ENCODE measurements at places on chromosomes 7 and 10.
A peak's percentile ranks its signal among the peaks of the same experiment; 100 is the strongest.

DNA sequence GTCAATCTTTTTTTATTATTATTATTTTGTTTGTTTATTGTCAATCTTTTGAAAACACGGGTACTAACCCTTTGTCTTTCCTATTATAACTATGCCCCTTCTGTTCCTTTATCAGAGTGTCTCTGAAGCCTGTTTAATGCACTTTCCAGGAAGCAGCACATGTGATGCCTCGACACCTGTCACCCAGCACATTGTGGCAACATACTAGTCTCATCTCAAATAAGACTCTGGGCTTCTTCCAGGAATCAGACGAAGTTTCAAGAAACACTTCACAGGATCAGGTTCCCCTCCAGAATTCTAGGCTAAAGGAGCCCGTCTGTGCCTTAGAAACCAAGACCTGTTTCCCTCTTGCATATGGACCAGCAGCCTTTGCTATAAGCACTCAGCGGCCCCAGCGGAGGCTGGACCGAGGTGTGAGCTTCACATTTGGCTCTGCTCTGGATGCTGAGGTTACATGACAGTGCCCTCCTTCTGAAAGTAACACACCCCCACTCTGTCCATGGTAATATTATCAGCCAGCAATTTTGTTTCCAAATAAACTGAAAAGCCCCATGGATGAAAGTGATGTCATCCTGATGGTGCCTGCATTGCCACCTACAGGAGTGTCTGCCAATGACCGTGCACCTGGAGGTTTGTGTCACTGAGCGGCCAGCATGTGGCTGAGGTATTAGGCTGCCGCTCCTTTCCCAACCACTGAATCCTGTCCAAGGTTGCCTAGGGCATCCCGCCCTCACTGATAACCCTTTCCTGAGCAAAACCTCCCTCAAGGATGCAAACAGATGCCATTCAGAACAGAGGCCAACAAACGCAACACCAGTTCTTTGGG lies 38.1 kb downstream of the MKI67 start:
- peak; percentile 37 for DNase-seq

- peak; percentile 22 for DNase-seq
These were observed 22.4 kb downstream of the STN1 start for GRCh38 chr10:103895411-103896186.

- DNase-seq: no peak
These were observed 242.6 kb downstream of the GLRX3 start for GRCh38 chr10:130378556-130379400.

DNA sequence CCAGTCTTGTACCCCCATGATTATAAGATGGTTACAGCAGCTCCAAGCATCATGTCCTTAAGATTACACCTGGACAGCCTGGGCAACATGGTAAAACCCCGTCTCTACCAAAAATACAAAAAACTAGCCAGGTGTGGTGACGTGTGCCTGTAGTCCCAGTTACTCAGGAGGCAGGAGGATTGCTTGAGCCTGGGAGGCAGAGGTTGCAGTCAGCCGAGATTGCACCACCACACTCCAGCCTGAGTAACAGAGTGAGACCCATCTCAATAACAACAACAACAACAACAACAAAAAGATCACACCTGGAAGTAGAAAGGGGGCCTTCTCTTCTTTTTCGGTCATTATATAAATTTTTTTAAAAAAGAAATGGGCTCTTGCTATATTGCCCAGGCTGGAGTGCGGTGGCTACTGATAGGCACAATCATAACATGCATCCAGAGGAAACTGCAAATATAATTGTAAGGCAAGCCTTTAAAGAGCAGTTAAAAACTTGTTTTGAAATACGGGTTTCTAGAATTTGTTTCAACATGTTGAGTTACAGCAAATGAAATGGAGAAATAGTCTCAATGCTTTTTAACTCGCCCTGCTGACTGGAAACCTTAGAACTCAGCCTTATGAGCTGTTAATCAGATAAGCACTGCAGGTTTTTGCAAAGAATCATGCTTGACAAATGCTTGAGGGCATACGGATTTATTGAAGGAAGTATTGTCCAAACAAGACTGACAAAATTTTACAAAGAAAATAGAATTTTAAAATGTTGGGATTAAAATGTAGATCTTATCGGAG lies 4.7 kb upstream of the ENTPD7 start:
- DNase-seq: no peak

- DNase-seq: no peak
These were observed 32.1 kb downstream of the GPR158 start for GRCh38 chr10:25206693-25207414.

DNA sequence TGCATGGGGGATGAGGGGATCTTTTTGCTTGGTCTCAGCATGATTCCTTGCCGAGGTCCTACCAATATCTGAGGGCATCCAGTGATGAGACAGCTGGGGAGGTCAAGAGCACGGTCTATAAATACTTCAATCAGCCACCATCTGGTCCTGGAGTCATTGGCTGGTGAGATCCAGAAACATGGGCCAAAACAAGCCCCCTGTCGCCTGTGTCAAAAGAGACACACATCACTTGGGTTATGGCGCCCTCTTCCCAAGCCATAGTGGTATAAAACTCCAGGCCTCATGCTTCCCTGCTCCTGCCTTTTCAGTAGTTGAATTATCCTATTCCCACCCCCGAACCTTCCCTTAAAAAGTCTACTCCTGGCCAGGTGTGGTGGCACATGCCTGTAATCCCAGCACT lies 60.9 kb downstream of the SLC35B4 start:
- DNase-seq: no peak

DNA sequence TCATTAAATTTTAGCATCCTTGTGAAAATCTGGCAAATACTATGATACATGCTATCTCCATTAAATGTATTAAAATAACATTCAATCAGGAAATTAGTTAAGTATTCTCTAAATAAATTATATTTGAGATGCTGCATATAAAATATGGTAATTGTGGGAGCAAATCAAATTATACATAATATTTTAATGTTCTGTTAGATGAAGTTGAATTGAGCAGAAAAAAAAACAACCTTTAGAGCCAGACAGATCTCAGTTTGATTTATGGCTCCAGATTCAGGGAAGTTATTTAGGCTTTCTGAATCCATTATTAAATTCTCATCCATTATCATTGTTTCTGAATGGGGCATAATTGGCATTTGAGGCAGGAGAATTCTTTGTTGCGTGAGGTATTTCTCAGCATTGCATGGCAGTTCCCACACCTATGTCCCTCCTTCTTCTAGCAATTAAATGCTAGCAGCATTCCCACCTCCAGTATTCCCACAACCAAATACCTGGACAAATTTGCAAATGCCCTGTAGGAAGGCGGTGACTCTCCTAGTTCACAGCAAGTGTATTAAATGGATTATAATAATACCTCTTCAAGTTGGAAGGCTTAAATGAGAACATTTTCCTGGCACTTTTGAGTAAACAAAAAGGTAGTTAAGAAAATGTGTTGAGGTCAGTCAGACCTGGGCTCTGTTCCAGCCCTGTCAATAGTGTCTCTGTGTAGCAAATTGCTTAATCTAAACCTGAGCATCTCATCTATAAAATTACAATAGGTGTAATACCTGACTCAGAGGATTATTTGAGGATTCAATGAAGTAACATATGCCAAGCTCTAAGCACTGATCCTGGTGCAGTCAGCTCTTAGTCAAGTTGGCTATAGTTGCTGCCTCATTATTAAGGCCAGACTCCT lies 108.9 kb downstream of the RNLS start:
- DNase-seq: no peak

DNA sequence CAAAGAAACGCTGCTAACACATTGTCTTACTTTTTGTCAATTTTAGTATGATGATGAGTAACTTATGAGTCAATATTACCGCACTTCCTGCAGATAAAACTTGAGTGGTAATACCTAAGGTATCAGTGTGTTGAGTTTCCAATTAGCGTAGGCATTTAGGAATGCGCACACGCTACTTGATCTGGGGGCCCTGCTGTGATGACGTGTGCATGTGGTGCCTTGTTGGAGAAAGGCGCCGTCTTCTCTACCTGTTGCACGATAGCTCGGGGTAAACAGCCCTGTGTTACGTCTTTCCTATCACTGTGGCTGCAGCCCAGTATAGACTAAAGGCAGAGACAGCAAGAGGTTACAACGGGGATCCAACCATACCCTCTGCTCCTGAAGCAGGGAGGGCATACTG lies 476.8 kb upstream of the ADARB2 start:
- no peak for DNase-seq

DNA sequence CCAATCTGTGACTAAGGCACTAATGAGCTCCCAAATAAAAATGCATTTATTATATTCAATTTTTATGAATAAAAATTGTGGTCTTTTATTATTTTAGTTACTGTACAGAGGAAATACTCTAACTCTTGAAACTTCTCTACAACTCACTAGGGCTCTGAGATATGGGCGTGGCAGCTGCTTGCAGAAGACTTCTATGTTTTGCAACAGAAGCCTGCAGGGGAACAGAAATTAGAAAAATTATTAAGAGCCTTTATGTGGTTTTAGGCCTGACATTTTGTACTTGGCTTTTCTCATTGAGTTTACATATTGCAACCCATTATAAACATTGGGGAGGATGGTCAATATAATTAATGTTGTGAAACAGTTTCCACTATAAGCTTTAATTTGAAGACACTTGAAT lies 581.4 kb downstream of the TNS3 start:
- DNase-seq: no peak

- peak; percentile 61 for DNase-seq
These were observed 12.1 kb upstream of the SNX13 start for GRCh38 chr7:17952387-17952786.

- DNase-seq: no peak
These were observed 184.7 kb downstream of the MAD1L1 start for GRCh38 chr7:2048006-2048405.

- DNase-seq: no peak
These were observed 43.1 kb downstream of the BAIAP2L1 start for GRCh38 chr7:98357751-98358161.

DNA sequence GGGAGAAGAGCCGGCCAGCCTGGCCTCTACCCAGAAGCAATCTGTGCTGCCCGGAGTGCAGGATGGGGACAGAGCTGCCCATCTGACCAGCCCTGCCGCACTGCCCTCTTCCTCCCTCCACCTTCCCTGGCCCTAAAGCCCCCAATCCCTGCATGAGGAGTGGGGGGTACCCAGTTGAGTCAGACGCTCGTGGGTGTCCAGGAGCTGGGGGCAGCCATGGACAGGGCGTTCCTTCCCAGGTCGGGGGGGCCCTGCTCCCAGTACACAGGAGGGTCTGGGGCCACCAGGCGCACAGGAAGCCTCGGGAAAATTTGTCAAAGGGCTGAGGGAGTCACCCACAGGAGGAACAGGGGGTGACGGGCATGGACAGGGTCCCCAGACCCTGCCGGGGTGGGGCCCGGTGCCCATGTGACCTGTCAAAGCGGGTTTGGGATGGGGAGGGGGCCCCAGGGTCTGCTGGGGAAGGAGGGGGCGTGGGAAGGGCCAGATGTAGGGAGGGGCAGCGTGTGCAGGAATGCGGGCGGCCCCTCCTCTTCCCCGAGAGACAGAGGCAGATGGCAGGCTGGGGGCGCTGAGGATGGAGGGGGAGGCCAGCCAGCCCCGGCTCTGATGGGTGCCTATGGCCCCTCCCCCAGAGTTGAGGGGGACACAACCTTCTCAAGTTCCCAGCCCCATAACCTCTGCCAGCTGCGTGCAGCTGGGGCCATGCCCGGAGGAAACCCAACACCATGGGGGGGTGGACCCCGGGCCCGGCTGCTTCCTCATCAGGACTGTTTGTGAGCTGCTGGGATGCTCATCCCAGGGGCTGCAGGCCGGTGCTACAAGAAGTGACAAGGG lies 21.5 kb upstream of the GRIFIN start:
- DNase-seq: no peak

GRCh38 chr10:25701652-25702051 lies 232.4 kb upstream of the MYO3A start:
- DNase-seq: no peak

DNA sequence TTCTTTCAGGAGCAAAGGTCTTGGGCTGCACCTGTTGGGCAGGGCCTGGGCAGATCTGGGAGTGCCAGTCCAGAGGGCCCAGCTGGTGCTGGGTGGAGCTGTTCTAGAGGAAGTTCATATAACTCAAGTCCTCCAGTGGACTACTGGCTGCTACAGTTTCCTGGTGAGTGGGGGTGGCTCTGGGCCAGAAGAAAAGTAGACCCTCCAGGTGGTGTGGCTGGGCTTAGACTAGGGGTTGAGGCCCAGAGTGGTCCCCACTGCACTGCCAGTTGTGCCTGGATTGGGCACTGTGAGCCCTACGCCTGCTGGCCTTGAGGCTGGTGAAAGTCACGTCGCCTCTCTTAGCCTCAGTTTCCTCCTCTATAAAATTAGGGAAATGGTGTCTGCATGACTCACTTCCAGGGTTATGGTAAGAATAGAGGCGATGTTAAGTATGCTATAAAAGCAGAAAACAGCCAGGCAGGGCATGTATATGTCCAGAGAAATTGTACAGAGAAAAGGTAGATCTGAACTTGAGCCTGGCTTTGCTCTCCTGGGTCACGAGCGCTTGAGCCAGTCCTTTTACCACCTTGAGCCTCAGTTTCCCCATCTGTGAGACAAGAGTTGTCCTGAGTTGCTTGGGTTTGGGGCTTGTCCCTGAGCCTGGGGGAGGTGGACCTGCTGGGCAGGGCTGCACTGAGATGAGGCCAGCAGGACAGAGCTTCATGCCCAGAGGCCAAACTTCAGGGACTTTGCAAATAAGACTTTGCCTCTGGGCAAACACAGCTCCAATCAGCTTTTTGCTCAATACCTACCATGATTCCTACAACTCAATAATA lies 3.8 kb upstream of the CLDN3 start:
- no peak for DNase-seq

DNA sequence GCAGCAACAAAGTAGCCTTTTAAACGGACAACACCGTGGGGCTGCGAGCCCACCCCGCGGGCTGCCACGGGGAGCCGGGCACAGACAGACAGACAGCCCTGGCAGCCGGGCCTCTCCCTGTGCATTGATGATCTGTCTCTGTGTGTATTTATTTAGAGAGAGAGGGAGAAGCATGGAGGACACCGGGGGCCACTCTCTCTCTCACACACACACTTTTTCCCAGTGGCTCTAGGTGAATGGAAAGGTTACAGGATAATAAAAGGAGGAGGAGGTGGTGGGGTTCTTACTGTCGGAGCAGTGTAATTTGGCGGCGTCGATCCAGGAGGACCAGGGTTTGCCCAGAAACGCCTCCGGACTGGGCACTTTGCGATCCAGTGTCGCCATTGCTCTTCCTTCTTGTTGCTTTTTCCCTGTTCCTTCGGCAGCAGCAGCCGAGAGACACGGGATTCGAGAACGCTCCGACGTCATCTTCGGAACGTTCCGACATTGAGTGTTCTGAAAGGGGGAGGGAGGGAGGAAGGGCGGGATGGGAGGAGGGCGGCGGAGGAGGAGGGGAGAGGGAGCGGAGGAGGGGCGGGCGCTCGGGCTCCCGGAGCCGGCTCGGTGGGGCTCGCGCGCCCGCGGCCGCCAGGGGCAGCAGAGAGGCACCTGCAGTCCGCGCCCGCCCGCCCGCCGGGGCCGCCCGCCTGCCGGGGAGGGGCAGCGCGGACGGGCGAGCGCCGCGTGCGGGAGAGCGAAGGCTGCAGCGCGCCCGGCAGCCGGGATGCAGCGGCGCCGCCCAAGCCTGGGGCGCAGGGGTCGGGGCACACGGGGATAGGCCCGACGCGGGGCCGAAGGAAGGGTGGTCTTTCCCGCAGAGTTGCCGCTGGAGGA lies at the start of gene ATXN7L1:
Gene ATXN7L1 (minus strand): TSS at position 509 of the 873 bp plus-strand sequence. CDS start 41 bp downstream, at position 468.
- DNase-seq: peak; percentile 96

DNA sequence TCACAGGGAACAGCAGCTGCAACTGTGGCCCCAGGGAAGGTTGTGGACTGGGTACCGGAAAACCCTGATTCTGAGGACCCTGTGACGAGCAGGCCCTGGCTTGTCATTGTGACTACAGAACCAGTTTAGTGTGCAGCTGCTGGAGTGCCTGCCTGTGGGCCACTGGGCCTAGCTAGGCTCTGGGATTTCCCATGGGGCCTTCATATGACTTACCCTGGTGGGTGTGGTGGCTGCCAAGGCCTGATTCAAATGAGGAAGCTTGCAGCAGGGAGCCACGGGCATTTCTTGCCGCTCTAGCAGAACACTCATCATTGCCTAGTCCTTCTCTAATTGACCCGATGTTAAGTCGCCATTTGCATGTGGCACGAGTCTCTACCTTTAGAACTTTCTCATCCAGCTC lies 14.7 kb upstream of the CAMK2G start:
- DNase-seq: peak; percentile 72
